T-helper 1 cell (primary cell): ENCODE measurements at places on chromosomes 13 and 19.

- no peak for DNase-seq
Measured at GRCh38 chr13:69571606-69572323, 535.9 kb upstream of the ATXN8OS start.

GRCh38 chr19:49136771-49137171 is 17.4 kb downstream of the PPFIA3 start:
- DNase-seq: no peak

GRCh38 chr13:99953138-99953755 is 18.3 kb downstream of the ZIC5 start:
- no peak for DNase-seq

DNA sequence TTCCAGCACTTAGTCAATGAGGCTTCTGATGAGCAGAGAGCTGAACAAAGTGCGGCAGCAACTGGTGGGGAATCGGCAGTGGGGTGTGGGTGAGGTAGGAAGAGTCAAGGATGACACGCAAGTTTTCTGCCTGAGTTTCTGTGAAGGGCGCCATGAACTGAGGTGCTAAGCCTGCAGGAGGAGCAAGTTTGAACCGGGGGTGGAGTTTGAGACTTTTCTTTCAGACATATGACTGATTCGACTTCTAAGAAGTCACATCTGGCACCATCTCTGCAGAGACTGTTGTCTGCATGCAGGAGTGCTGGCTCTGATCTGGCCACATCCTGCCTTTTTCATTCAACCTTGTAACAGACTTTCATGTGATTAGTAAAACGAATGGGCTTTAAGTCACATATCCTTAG is 14.8 kb upstream of the GPI start:
- peak; percentile 73 for DNase-seq

- DNase-seq: no peak
Measured at GRCh38 chr19:55197528-55197927, 11.8 kb downstream of the PTPRH start.

GRCh38 chr13:44045180-44045562 is 165.5 kb downstream of the LACC1 start:
- no peak for DNase-seq

DNA sequence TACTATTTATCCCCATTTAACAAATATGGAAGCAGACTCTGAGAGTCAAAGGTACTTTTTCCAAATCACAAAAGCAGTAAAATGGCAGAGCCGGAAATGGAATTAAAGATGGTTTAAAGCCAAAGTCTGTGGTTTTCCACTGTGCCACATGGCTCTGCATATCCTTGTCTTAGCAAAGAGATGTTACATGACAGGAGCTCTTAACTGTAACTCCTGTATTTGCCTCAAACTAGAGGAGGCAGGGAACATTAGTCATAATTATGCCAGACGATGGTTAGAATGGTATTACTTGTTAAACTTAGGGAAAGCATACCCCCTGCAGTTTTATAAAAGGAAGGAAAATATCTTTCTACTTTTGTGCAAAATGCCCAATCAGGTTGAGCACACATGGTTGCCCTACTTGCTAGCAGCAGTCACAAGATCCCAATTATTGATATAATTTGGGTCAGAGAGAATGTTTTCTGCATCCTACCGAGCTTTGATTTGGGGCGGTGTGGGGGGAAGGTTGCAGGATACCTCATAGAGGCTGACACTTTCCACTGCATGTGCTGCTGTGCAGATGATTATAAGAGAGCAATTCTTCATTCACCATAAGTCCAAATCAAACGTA is 42.0 kb upstream of the MAB21L1 start:
- no peak for DNase-seq

- no peak for DNase-seq
Measured at GRCh38 chr13:52994865-52995264, 33.7 kb upstream of the OLFM4 start.

GRCh38 chr19:32671883-32672593 is 2.9 kb downstream of the ANKRD27 start:
- no peak for DNase-seq

- no peak for DNase-seq
Measured at GRCh38 chr13:86729206-86729605, 930.0 kb upstream of the SLITRK6 start.

DNA sequence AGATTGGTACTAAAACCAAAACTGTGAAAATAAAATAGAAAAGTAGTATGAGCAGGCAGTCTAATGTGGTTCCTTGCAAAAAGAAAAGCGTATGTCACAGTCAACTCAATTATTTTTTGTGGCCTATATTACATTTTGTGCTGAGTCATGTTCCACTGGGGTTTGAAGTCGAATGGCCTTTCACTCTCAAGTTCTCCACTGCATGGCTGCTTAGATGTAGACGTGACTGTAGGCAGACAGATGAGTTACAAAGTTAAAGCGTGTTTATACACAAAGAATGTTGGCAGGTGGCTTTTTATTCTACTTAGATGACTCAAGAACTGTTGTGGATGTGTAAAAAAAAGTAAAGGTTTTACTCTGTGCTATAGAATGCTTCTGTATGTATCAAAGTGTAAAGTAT is 133.9 kb downstream of the SLITRK6 start:
- no peak for DNase-seq

GRCh38 chr13:80574113-80574850 is 233.4 kb upstream of the SPRY2 start:
- DNase-seq: no peak
